Stimulated activated CD4-positive, alpha-beta T cell treated with anti-CD3 and anti-CD28 coated beads, Interleukin-1b, Interleukin-23, amount 100 ng/mL, for 48 hours (primary cell): ENCODE measurements at places on chromosomes 6 and 20.

GRCh38 chr6:106619223-106619622 is 10.1 kb downstream of the RTN4IP1 start:
- DNase-seq = no peak

- no peak for DNase-seq
Observed at GRCh38 chr20:33450867-33451266, 7.3 kb upstream of the SNTA1 start.

GRCh38 chr6:38387971-38388370 is 251.8 kb downstream of the BTBD9 start:
- no peak for DNase-seq

- DNase-seq = no peak
Observed at GRCh38 chr6:150541576-150541975, 58.1 kb upstream of the PLEKHG1 start.

DNA sequence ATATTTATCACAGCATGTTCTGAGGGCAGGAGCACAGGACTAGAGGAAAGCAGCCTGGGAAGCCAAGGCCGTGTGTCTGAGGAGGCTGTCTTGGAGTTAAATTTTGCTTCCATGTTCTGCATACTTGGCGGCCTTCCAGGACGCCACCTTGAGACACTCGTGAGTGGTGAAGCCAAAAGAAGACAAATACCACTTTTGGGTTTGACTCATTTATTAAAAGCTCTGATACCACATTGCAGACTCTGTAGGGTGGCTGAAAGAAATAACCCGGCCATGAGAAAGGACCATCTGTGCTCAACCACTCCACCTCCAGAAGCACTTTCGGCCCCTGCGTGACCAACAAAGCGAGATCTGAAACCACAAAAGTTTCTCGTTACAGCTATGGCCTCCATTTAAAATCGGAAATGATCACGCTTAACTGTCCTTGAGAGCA is 120.0 kb downstream of the TMEM242 start:
- no peak for DNase-seq

GRCh38 chr6:97459986-97460385 is 177.0 kb upstream of the MMS22L start:
- DNase-seq = no peak

- DNase-seq = no peak
Observed at GRCh38 chr6:20169786-20170185, 42.5 kb downstream of the MBOAT1 start.
